ENCODE measurements at places on chromosomes 5 and 9. TPM values are rescaled to one million over a fixed set of nuclear protein-coding genes. Genes with fewer than 3 reads are reported as not detected.

GRCh38 chr9:136310273-136311030 is 6.6 kb upstream of the CCDC187 start:
- DNase-seq, result no peak

DNA sequence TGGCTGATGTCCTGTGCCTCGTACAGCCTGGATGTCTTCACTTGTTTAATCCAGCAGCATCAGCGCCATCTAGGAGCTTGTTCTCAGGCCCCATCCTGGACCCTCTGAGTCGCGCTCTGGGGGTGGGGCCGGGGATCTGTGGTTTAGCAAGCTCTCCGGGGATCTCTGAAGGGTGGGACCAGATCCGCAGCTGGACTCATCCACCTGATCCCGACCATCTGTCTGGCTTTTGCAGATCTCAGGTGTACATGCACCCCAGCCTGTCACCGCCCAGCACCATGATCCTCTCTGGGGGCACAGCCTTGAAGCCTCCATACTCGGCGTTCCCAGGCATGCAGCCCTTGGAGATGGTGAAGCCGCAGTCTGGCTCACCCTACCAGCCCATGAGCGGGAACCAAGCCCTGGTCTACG is 15.1 kb upstream of the POMT1 start:
- no peak for DNase-seq

DNA sequence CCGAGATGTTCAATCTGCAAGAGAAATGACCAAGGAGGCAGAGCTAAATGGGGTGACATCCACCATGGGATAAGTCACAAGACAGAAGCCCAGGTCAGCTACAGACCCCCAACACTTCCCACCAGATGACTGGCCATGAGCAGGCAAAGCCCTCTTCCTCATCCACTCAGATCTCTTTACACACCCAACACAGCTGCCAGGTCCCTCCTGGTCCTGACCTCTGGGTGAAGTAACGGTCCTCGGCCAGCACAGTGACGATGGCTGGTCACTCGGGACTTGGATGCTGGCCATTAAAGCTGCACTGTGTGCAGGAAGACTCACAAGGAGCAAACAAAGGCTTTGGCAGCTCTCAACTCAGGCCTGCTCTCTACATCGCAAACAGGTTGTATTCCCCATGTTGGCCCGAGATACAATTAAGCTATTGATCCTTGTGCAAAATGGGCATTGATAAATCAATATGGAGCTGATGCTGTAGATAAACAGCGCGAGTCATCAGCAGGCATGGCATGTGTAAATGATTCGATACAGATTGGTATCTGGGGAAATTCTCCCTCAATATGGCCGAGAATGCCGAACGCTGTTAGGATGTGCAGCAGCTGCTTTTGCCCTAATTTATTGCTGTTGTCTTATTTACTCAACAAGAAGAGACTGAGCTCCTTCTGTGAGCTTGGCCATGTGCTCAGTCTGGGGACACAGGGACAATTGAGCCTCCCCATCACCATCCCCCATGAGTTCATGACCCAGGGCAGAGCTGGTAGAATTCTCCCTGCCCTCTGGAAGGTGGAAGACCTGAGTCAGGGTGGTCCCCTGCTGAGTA is 98.7 kb downstream of the C5orf15 start:
- DNase-seq, result no peak

DNA sequence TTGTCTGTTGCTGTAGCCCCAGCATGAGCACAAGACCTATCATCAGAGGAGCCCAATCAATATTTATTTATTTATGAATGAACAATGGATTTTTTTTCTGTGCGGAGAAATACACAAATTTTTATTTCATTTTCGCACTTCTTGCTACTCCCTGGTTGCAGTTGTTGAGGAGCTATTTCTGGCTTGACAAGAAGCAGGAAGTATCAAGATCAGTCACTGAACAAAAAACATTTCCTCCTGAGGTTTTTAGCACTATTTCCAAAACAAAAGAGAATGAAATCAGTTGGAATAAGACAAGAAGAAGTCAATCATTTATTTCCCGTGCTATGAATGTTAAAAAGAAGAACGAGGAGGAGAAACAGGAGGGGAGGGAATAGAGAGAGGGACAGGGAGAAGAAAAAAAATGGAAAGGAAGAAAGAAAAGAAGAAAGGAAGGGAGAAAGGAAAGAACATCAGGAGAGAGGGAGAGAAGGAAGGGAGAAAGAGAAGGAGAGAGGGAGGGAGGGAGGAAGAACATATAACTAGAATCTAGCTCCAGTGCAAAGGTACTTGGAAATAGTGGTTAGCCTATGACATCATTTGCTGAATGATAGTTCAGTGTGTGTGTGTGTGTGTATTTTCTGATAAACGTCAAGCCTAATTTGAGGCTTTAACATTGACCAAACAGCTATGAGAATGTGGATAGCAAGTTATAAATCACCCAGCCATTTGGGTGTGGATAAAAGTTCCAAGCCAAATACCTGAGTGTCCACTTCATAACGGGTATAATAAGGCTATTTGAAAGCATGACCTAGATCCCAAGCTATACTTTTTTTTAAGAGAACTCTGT is 586.0 kb downstream of the EBF1 start:
- no peak for DNase-seq

DNA sequence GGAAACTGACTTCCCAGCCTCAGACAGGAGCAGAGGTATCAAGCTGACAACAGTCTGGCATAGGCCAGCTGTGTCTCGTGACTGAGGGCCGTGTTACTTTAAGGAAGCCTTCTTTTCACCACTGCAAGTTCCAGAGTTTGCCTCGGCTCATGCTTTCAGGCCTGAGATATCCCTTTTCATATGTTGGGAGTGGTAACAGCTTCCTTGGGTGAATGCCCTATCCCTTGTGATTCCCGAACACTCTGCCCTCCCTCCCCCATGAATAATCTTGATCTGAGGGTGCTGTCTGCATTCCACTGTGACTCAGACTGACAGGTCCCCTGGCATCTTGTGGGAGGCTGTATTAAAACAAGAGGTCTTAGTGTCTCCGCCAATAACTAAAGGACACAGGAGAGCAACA is 49.7 kb upstream of the ARL15 start:
- no peak for DNase-seq

GRCh38 chr9:36878986-36879982 is 154.8 kb downstream of the PAX5 start:
- DNase-seq, result no peak

FBLL1 gene
- polyA plus RNA-seq, result not detected

GRCh38 chr5:5739490-5739945 is 317.0 kb downstream of the ICE1 start:
- DNase-seq, result no peak

GRCh38 chr9:70285246-70285645 is 26.5 kb downstream of the SMC5 start:
- DNase-seq, result no peak

GRCh38 chr5:171308453-171309275 is at the start of gene TLX3:
Gene TLX3 (plus strand): TSS chr5:171309248. CDS start chr5:171309366, 118 bp downstream.
- DNase-seq, result no peak

DNA sequence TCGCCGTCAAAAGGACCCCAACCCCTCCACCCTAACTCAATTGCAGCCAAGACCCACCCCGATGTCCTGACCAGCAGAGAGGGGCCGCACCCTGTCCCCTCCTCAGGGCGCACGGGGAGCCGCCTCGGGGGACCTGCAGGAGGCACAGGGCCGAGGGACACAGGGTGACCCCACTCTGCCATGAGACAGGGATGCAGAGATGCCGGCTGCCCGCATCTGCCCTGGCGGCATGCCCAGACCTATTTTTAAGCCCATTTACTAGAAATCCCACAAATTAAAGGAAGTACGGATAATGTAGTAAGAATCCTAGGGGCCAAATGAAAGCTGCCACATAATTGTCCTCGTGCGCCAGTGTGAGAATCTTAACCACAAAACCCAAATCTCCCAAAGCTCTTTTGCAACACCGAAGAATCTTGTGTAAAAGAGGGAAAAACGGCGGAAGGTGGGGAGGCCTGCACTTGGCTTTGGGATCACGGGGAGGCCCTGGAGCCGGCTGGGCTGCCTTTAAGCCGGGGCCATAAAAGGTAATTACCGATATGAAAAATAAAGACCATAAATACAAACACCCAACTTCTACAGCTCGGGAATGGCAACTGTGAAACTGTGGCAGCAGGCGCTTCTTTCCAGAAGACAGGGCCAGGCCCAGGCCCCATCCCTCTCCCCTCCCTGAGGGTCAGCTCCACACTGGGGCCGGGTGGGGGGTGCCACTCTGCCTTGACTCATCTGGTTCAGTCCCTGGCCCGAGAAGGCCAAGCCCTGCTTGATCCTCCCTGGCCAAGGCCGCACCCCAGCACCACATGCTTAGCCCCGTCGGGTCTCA is 35.0 kb downstream of the NACC2 start:
- DNase-seq, result no peak

CCDC180 gene
- not detected for polyA plus RNA-seq

DNA sequence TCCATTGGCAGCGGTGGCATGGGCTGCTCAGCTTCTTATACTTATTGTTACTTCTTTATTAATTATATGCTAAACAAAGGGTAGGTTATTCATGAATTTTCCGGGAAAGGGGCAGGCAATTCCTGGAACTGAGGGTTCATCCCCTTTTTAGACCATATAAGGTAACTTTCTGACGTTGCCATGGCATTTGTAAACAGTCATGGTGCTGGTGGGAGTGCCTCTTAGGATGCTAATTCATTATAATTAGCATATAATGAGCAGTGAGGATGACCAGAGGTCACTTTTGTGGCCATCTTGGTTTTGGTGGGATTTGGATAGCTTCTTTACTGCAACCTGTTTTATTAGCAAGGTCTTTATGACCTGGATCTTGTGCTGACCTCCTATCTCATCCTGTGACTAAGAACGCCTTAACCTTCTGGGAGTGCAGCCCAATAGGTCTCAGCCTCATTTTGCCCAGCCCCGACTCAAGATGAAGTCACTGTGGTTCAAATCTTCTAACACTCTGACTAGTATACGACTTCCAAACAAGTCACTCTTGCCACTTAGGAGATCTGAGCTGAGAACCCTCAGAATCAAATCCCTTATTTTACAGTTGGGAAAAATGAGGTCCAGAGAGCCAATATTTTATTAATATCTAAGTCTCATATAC is 237.5 kb downstream of the TRIM32 start:
- no peak for DNase-seq

DNA sequence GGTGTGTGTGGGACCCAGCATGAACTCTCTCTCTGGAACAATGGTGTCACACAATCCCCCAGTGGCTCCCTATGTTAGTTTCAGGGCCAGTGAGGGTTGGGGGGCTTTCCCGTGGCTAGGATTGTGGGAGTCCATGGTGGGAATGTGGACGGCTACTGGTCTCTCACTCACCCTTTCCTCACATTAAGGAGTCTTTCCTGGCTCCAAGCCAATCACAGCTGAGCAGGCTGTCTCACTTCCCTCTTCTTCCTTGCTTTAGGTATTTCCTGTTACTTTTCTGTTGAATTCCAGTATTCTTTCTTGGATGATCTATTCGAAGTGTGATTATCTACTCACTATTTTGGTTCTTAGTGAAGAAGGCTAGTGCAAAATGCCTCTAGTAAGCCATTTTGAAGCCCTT is 324.4 kb upstream of the MPDZ start:
- no peak for DNase-seq

SAPCD2 gene
- polyA plus RNA-seq, result 0.10 TPM

TLR4 gene
- not detected for polyA plus RNA-seq

GRCh38 chr5:14229181-14229580 is 86.0 kb downstream of the TRIO start:
- no peak for DNase-seq

DNA sequence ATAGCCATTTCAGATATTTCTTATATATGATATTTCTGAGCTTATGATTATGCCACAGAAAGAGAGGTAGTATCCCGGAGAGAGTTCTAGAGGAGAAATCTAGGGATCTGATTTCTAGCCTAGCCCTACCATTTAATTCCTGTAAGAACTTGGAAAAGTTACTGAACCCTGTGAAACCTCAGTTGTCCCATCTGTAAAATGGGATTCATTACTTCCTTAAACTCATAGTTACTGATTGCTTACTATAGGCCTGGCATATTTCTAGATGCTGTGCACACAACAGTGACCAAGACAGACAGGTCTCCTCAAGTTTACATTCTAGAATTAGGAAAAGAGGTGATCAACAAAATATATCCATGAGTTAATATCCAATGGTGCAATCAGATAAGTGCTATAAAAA is 30.8 kb upstream of the SMAD5 start:
- DNase-seq, result no peak

- DNase-seq, result no peak
Measured at GRCh38 chr9:76573905-76574760, 115.2 kb downstream of the GCNT1 start.

GRCh38 chr9:28101509-28101908 is 528.2 kb upstream of the C9orf72 start:
- DNase-seq, result no peak

GRCh38 chr5:16552666-16553343 is 64.0 kb downstream of the RETREG1 start:
- DNase-seq, result peak; percentile 45

DNA sequence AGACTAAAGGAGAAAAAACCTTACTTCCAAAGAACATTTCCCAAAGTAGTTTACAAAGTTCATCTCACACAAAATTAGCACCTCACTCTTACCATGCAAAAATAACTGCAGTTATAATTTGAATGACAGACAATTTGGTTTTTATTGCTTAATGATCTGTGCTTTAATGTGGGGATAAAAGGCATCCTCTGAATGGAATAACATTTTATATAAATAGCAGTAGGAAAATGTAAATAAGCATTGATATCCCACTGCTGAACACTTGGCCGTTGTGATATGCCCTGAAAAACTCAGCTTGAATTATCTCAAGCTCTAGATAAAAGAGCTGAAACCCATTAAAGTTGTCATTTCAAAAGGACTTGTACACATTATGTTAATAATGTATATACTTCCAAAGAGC is 93.2 kb downstream of the OSMR start:
- no peak for DNase-seq

- no peak for DNase-seq
Measured at GRCh38 chr9:7478646-7479045, 320.9 kb downstream of the DMAC1 start.

OR1J2 gene
- polyA plus RNA-seq, result not detected

- no peak for DNase-seq
Measured at GRCh38 chr9:121727295-121728020, 76.0 kb downstream of the DAB2IP start.

DNA sequence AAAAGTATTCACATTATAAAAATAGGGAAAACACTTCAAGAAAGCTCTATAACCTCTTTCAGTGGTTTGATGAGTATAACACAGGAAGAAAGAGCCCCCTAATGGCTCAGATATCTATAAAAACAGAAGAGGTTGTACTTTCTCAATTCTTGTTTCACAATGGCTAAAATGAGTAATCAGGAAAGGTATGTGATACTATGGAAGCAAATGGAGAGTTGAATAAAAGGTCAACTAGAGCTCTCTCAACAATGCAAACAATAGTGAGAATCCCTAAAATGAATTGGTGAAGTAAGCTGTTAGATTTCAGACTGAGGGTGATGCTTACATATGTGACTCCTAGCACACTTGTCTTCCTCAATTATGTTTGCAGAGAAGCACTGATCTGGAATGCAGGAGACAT is 584.6 kb upstream of the CDH18 start:
- DNase-seq, result no peak

SLC25A2 gene
- polyA plus RNA-seq, result not detected

DNA sequence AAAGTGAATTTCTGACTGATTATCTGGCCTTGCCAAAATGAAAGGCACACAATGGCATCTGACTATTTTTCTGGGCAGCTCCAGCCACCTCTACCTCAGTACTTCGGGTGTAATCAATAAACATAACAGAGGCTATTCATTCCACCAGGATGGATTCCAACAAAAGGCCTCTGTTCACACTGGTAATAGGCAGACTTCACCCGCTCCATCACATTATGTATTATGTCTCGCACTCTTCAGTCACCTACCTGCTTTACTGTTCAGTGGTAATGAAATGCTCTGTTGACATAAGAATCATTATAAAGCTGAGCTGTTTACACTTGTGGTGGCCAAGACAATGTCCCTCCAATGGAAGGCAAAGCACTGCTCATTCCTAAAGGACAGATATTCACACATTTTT is 1333.7 kb upstream of the WWC1 start:
- no peak for DNase-seq
